ENCODE measurements at places on chromosomes 4 and X.

DNA sequence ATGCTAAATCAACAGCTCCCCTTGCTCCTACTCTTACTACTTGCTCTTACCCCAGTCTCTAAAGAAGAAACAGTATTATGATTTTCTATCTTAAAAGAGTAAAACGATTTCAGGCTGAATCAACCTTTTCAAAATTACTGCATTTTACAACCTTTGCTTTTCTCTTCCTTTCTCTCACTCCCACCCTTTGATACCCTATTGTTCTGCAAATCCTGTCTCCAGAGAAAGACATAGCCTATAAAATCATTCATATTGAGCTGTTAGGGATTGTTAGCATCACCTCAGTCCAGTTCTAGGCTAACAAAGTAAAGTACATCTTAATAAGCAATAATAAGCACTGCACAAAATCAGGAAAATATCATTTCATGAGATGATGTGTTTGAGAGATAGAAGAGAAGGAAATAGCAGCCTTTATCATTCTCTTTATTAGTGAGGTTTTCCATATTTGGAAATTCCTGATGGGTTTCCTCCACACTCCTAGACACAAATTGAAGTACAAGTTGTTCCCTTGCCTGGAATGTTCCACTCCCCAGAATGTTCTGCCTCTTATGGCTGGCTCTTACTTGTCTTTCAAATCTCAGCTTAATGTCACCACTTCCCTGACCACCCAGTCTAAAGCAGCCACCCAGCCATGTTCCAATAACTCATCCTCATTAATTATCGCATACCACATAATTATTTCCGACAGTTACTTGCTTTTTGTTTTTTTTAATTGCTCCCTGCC is 219.7 kb downstream of the PALLD start:
- no peak for DNase-seq

DNA sequence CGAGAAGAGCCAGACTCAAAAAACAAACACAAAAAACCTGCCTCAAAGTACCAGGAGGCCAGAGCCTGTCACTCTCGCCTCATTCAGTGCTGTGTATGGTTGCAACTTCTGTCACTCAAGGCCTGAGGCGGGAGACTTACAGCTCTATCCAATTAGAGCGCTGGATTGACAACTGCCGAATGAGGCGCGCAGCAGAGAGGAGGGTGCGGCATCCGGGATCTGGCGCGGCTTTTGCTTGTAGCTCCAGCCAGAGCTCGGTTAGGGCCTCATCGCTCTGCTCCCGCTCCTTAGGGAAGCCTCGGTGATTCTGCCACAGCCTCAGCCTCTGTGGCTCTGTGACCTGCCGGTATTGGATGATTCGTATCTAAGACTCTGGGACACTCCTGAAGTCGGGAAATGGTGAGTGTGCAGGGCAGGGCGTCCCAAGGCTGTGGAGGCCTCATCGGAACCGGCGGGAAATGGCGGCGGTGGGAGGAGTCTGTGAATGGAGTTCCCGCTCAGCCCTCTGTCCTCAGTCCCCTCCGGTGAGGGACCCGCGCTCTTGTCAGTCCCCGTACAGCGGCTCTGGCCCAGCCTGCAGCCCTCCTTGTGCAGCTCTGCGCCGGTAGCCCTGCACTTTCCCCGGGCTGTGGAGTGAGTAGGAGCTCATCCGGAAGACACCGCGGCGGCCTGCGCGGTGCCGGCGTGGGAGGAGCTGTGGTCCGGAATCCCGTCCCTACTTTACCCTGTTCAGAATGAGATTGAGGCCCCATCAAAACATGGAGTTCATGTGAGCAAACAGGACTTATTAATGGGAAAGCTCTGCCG is at the start of gene ZNF718:
Gene ZNF718 (plus strand): TSS at position 227 of the 807 bp plus-strand sequence. CDS start 170 bp downstream, at position 397.
- no peak for DNase-seq

- no peak for DNase-seq
Measured at GRCh38 chr4:94831607-94832006, 73.9 kb downstream of the BMPR1B start.

- DNase-seq, result no peak
Measured at GRCh38 chrX:122625821-122626220, 558.3 kb upstream of the GRIA3 start.

DNA sequence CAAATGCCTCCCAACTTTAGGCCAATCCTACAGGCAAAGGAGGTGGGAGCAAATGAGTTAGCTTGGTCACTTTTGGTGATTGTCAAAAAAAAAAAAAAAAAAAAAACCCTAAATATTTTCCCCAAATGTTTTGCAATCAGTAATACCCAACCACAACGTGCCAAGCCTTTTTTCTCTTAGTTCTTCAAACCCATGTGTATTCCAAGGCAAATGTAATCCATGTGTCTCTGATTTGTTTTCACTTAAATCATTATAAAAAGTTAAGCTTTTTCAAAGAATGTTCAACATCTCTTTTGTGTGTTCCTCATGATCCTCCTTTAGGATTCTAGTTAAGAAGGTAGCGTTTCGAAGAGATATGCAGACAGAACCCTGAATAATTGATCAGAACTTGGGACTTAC is 328.4 kb downstream of the PAPSS1 start:
- no peak for DNase-seq

GRCh38 chr4:211033-211511 is 86.8 kb downstream of the ZNF718 start:
- no peak for DNase-seq

- no peak for DNase-seq
Measured at GRCh38 chr4:184215709-184216328, 1.9 kb downstream of the ENPP6 start.

DNA sequence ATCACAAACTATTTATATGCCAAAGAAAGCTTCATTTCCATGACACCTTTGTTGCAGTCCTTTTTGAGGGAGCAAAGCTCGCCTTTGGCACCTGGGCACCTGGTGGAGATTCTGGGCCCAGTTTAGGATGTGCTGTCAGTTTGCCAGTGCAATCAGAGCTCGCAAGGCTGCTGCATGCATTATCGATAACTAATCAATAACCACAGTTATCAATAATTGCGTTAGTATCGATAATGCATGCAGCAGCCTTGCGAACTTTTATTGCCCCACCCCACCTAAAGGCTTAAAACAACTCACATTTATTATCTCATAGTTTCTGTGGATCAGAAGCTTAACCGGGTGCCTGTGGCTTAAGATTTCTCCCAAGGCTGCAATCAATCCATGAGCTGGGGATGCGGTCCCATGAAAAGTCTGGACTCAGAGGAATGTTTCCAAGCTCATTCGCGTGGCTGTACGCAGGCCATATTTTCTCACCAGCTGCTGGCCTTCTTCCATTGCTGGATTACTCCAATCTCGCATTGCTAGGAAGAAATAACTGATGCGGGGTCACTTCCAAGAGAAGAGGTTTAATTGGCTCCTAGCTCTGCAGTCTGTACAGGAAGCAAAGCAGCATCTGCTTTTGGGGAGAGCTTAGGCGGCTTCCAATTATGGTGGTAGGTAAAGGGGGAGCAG is 6.2 kb upstream of the AFAP1 start:
- no peak for DNase-seq

DNA sequence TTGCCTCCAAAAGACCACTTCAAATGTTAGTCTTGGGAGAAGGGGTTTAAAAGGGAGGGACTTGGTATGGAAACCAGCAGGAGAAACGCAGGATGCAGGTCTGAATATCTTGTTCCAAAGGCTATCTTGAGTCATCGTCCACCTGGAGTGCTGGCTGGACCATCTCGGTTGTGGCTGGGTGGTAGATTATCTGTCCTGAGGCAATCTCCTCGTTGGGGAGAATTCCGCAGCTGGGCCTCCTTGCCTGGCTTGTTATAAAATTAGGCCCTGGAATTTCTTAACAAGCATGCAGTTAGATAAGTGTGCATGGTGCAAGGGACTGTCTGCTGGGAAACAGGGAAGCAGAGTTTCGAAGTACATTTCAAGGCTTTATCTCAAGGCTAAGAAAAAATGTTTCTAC is 2045.7 kb upstream of the TENM3 start:
- DNase-seq, result peak; percentile 7

DNA sequence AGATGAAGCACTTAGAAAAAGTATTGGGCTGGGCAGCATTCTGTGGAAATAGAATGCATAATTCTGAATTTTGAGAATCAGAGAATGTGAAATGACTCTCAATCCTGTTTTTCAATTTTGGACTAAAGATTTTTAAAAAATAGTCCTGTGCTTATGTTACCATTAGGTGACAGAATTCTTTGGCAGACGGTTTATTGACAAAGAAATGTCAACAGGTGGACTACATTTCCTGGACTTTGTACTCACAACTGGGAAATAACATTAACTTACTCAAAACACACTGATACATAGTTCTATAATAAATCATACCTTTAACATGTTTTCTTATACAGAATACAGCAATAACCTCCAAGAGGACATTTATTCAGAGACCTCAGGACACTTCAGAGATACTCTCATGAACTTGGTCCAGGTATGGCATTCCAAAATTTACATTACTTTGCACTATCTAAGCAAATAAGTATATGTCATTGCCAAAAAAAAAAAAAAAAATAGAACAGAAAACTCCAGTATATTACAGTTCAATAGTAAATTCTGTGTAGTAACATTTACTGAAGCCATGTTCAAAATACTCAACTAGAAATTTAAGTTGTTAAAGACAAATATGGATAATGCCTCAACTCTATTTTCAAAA is 72.7 kb downstream of the ANXA10 start:
- no peak for DNase-seq

GRCh38 chr4:32884198-32884597 is 2164.0 kb downstream of the PCDH7 start:
- DNase-seq, result no peak

DNA sequence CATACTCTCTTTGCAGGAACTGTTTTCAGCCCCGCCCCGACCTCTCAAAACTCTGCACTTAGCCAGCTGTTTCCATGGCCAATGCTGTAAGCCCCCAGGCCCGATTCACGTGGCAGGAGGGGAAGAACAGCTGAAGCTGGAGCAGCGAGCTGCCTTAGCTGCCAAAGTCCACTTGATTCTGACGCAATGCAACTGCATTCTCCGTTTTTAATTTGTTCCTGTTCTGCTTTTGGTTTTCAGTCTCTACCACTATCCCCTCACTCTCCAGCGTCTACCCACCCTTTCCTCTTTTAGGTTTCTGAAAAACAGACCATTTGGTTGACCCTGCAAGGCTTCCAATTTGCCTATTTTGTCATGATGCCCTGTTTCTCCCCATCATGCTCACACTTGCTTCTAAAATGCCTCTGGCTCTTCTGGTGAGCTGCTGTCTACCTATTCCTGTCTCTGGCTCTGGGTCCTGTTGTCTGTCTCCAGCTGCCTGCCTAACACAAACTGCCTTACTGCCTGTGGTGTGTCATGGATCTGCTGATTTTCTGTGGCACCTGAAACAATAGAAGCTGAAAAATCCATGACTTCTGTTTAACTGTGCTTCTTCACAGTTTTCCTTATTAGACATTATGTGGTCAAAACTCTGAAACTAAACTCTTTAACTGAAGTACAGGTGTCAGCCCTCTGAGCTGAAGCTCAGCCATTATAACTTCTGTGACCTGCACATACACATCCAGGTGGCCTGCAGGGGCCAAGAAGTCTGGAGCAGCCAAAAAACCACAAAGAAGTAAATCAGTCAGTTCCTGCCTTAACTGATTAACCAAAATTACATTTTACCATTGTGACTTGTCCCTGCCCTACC is 160.5 kb upstream of the AGTR2 start:
- no peak for DNase-seq

DNA sequence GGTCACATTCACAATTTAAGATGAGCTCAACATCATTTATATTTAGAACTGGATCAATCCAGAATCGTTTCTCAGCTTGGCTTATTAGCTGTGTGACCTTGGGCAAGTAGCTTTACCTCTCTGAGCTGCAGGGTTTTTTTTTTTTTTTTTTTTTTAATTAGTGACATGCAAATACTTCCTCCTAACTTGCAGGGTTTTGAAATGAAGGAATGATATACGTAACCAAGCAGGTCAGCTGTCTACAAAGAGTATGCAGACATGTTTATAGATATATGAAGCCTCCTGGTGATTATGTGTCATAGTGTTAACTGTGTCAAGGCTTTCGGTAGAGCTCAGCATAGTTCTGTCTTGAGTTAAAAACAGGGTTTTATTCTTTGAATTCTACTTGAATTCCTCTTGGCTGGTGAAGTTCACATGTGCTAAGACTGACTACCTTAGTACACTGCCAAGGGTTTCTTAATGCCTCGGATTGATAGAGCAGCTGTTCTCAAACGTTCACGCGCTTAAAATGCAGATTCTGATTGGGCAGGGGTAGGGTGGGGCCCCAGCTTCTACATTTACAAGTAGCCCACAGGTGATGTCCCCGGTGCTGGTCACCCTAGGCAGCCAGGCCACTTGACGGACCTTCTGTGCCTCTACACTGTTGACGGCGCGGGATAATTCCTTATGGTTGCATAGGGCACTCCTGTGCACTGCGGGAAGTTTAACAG is 654 bp upstream of the STS start:
- DNase-seq, result no peak

GRCh38 chrX:22134681-22135080 is 102.6 kb downstream of the PHEX start:
- no peak for DNase-seq

DNA sequence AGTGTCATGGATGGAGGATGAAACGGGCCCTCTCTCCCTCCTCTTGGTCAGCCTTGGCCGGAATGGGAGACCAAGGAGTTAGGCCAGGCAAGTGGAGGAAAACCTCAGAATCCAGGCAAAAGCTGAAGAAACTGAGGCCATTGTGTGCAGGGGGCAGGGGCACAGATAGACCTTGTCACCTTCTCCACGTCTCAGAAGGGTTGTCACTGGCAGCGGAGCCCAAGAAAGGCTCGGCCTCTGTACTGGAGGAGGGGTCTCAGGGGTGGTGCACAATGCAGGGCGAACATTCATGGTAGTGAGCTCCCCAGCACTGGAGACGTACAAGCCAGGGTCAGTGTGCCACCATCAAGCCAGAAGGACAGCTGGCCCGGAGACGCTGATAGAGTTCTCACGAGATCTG is 139.5 kb downstream of the CPZ start:
- DNase-seq, result no peak

GRCh38 chr4:80608281-80608980 is 272.9 kb downstream of the CFAP299 start:
- no peak for DNase-seq

GRCh38 chrX:147935156-147935758 is 23.5 kb downstream of the FMR1 start:
- no peak for DNase-seq

DNA sequence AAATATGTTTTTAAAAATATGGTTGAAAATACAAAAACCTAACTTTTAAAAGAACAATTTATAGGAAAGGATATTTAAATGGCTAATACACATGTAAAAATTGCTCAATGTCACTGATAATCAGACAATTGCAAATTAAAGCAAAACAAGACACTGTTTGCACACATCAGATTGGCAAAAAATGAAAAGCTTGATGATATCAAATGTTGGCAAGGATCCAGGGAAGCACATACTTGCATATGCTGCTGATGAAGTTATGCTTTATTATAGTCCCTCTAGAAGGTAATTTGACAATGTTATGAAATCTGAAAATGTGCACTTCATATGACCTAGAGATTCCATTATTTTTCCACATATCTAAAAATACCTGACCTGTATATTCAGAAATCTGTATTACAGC is 45.7 kb upstream of the EPGN start:
- DNase-seq, result no peak

GRCh38 chr4:168409089-168409801 is 71.0 kb downstream of the DDX60L start:
- DNase-seq, result no peak

GRCh38 chrX:116204932-116205331 is 34.4 kb downstream of the AGTR2 start:
- peak; percentile 28 for DNase-seq

Data from HEK293T (cell line).